Stimulated activated CD8-positive, alpha-beta memory T cell treated with anti-CD3 and anti-CD28 coated beads, Interleukin-12 subunit alpha, Interleukin-12 subunit beta, amount 100 ng/mL, for 1 hour (primary cell): ENCODE measurements at places on chromosomes 2 and 18.

DNA sequence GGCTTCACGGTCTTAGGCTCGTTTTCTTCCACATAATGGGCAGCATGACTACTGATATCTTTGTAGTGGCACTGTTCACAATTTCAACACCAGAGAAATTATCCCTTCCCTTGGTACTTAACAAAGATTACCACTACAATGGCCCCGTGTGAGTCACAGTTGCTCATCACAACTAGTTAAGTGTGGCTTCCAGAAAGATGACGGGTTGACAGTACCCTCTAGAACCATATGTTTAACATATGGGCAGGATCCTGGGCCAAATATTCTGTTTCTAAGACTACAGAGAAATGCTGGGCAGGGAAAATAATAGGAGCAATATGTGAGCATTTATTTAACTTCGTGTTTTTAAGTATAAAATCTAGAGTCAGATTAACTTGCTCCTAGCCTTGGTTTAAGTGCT lies 780.1 kb upstream of the LINC00305 start:
- no peak for DNase-seq

GRCh38 chr2:235591921-235592320 lies 98.1 kb downstream of the AGAP1 start:
- no peak for DNase-seq

DNA sequence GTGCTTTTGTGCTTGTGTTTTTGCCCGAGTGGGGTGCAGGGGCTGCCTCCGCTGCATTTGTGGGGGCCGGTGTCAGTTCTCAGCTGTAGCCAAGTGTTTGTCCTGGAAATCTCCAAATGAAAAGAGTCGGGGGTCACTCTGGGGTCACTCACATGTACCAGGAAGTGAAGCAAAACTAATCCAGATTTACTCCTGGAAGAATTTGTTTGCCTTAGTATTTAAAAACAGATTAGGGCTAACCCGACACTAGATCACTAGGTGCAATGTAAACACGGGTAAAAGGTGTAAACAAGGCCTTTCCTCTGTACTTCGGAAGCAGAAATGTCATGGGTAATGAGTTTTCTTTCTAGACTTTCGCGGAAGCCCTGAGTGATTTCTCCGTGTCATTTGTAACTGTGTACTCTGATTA lies 50.3 kb downstream of the GBX2 start:
- DNase-seq: no peak

- no peak for DNase-seq
Measured at GRCh38 chr2:59029058-59029457, 787.9 kb upstream of the FANCL start.

- no peak for DNase-seq
Measured at GRCh38 chr2:40177366-40177765, 274.5 kb downstream of the SLC8A1 start.

- DNase-seq: no peak
Measured at GRCh38 chr18:79518028-79518682, 122.4 kb downstream of the NFATC1 start.

GRCh38 chr2:74104839-74105238 lies 42.9 kb downstream of the BOLA3 start:
- no peak for DNase-seq

DNA sequence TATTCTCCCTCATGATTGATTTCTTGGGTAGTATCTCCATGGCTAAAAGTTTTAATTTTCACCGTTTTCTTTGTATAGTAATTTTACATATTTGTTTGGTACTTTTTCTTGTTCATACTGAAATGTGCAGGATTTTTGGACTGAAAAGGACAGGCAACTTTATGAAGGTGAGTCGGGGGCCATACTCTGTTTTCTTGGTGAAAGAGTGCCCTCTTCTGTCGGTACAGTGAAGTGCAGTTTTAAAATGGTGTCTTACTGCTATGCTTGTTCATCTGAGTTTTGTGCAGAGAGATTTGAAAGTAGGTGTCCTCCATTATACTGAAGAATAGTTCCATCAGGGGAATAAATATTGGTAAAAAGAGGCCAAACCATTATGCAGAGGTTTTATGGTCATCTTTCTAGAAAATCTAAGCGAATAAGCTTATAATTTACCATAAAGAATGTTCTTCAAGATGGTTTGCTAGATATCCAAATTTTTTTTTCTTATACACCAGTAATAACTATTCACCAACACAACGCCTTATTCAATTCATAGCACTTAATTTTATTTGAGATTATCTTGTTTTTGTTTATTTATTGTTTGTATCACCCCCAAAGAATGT lies 8.7 kb upstream of the SERPINB13 start:
- DNase-seq: no peak

DNA sequence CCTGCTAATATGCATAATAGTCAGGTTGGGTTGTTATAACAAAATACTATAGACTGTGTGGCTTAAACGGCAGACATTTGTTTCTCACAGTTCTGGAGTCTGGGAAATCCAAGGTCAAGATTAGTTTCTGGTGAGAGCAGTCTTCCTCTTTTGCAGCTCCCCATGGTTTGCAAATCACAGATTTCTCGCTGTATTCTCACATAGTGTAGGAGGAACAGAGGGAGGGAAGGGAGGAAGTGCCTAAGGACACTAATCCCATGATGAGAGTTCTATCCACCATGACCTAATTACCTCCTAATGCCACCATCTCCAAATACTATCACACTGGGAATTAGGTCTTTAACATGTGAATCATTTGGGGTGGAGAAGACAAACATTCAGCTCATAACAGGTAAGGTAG lies 20.1 kb upstream of the PTH2R start:
- DNase-seq: no peak

DNA sequence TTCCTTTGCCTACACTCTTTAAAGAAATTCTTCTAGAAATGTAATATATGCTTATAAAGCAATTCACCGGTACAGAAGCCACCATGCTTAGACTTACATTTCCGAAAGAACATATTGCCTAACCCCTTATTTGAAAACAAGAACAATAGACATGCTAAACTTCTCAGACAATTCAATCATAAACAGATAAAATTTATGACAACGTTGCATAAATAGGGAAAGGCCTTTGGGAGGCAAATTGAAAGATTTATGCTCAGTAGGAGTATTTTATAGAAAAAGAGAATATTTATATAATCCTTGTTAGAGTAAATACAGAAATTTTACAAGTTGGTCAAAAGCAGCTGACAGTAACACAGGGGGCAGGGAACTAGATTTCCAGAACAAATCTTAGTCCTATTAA lies 16.2 kb upstream of the MEP1B start:
- no peak for DNase-seq

- DNase-seq: no peak
Measured at GRCh38 chr2:105617631-105618350, 126.9 kb upstream of the NCK2 start.

GRCh38 chr2:29576231-29576630 lies 345.2 kb downstream of the ALK start:
- DNase-seq: no peak

DNA sequence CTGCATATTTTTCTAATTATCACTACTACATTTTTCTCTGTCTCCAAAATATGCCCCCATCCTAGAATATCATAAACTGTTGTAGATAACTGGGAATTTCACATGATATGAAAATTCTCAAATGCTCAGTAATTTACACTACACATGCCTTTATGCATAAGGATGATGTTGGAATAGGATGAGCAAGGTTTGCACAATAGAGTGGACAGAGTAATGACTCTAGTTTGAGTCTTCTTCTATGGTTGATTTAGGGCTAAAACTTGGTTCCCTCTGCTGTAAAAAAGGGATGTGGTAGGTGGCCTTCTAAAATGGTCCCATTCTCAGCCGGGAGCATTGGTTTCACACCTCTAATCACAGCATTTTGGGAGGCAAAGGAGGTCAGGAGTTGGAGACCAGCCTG lies 129.9 kb downstream of the BCL11A start:
- no peak for DNase-seq

DNA sequence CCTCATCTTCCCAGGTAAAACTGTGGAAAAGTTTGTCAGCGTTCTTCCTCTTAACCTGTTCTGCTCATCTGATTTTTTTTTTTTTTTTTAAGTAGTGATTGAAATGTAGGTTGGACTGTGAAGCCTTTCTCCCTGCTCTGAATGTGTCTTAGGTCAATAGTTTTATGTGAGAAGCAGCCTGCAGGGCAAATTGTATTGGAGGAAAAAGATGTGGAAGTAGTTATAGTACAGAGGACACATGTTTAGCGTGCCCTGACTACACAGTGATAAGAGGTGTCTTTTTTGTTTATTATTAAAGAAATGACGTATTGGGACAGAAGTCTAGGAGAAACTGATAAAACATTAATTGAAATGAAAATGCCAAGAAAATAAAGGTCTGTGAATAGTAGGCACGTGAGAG lies 1.5 kb downstream of the MTA3 start:
- DNase-seq: no peak

GRCh38 chr2:41375901-41376300 lies 671.9 kb upstream of the PKDCC start:
- no peak for DNase-seq

- DNase-seq: no peak
Measured at GRCh38 chr18:64258111-64258650, 109.3 kb upstream of the LINC00305 start.

- no peak for DNase-seq
Measured at GRCh38 chr2:207150284-207150683, 15.5 kb downstream of the KLF7 start.

- no peak for DNase-seq
Measured at GRCh38 chr2:170548304-170548703, 166.8 kb upstream of the SP5 start.

DNA sequence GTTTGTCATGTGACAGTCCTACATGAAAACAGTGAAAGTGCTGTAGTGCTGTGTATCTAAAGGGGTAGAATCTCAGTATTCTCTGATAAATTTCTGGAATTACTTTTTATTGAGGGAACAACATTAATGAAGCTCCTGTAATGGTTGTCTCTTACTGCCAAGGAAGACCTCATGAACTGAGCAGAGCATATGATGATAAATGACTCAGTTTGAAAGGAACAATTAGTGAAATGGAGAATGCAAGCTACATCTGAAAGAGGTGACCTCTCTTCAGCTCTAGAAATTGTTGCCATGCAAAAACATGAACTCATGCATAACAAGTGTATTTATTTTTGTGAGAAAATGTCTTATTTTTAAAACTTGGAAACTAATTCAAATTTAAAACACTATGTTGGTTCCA lies 93.6 kb downstream of the SCN9A start:
- DNase-seq: no peak

GRCh38 chr2:25227576-25227975 lies 59.2 kb upstream of the POMC start:
- no peak for DNase-seq

DNA sequence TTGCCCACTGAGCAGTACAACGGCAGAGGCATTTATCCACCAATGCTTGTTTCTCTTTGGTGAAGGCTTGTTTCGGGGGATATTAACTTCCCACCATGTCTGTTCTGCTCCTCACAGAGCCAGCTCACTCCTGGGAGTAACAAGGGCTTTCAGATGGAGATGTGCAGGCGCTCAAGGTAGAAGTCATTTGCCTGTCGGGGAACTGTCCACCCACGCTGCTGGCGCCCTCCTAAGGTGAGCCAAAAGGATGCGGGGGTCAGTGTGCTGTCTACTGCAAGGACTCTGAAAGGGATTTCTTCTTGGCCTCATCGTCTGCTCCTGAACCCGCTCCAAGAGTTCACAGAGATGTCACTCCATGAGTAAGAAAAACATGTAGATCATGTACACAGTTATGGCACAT lies 57.0 kb upstream of the CYRIA start:
- DNase-seq: no peak

DNA sequence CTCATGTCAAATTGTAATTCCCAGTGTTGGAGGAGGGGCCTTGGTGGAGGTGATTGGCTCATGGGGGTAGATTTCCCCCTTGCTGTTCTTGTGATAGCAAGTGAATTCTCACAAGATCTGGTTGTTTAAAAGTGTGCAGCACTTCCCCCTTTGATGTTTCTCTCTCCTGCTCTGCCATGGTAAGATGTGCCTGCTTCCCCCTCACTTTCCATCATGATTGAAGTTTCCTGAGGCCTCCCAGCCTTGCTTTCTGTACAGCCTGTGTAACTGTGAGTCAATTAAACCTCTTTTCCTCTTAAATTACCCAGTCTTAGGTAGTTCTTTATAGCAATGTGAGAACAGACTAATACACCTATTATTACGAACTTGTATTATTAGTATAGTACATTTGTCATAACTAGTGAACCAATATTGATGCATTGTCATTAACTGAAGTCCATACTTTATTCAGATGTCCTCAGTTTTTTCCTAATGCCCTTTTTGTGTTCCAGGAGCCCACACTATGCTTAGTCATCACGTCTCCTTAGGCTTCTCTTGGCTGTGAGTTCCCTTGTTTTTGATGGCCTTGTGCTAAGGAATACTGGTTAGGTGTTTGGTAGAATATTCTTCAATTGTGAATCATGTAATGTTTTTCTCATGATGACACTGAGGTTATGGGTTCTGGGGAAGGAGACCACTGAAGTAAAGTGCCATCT lies 4.5 kb upstream of the MAP3K2 start:
- no peak for DNase-seq

GRCh38 chr2:220277445-220277975 lies 650.1 kb downstream of the SLC4A3 start:
- DNase-seq: no peak

DNA sequence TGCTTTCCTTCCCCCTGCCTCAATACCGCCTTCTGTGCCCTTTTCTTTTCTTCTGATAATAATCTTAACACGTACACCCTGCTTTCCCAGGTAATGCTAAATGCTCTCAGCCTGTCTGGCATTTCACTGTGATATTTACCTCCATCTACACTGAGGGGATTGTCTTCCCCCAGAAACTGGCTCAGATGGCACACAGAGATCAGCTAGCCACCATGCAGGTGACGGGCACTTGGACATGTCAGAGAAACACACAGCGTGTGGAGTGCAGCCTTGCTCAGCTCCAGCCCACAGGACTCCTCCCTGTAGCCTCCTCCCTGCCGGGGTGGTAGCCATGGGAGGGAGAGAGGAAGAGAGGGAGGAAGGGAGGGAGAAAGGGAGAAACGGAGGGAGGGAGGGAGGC lies 131.2 kb downstream of the EIPR1 start:
- DNase-seq: no peak

DNA sequence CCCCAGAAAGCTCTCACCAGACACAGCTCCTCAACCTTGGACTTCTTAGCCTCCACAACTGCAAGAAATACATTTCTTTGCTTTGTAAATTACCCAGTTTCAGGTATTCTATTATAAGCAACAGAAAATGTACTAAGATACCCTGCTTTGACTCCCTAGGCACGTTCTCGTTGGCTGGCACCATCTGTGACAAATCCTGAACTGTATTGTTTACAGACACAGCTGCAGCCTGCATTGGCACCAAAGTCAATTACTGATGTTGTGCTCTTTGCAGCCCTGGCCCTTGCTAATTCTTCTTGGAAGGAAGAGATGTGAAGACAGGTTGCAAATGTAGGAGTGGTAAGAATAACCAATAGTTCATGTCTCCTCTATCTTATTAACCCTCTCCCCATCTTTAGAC lies 72.7 kb upstream of the FAM136A start:
- DNase-seq: no peak

- no peak for DNase-seq
Measured at GRCh38 chr2:107556038-107556627, 270.6 kb upstream of the RGPD4 start.

GRCh38 chr2:67032076-67032475 lies 365.1 kb upstream of the ETAA1 start:
- no peak for DNase-seq
